Adipocyte (in vitro differentiated cells): ENCODE measurements at places on chromosomes 4 and X.

- DNase-seq, result no peak
These were observed 350.9 kb upstream of the F9 start for GRCh38 chrX:139179592-139179991.

DNA sequence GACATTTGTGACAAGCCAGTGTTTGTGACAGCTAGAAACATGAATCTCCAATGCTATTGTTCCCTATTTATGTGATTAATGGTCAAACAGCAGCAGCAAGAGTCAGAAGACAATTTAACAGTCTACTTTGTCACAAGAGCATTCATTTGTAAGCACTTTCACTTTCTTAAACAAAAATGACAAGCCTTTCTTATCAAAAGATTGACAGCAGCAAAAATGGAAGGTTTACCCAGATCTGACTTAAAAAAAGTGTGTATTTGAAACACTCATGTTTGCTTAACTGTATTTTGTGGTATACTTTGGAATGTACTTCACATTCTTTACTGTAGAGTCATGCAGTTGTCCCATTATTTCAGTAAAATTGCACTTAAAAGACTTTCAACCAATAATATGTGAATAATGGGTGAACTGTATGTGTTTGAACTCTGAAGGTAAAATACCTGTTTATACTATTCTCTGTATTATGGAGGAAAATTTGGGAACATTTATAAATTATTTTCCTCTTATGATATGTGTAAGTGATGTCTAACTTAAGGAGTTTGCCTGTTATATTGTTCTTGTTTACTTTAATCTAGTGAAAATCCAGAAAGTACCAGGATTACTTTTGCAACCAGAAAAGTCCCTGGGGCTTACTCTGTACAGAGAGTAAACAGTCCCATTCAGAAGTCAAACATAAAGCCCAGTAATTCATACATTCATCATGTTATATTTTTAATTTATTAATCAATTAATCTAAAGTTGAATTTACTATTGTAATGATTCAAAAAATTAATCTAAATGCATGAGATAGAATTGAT is 314.9 kb upstream of the TRAM1L1 start:
- DNase-seq, result peak; percentile 68

DNA sequence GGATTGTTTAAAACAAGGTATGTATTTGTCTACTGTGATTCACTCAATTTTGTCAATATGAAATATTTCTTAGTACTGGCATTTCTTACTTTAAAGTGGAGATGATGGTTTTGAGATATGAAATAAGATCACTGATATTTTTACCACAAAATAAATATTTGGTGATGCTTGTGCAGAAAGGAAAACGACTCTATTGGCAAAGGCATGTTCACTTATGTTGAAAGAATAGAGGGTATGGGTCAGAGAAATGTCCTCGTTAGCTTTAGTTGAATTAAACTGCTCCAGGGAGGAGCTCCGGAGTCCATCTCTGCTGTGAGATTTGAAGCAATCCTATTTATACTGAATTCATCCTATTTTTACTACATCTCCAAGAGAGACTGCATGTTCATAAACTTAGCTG is 84.2 kb downstream of the SH3BGRL start:
- DNase-seq, result no peak

DNA sequence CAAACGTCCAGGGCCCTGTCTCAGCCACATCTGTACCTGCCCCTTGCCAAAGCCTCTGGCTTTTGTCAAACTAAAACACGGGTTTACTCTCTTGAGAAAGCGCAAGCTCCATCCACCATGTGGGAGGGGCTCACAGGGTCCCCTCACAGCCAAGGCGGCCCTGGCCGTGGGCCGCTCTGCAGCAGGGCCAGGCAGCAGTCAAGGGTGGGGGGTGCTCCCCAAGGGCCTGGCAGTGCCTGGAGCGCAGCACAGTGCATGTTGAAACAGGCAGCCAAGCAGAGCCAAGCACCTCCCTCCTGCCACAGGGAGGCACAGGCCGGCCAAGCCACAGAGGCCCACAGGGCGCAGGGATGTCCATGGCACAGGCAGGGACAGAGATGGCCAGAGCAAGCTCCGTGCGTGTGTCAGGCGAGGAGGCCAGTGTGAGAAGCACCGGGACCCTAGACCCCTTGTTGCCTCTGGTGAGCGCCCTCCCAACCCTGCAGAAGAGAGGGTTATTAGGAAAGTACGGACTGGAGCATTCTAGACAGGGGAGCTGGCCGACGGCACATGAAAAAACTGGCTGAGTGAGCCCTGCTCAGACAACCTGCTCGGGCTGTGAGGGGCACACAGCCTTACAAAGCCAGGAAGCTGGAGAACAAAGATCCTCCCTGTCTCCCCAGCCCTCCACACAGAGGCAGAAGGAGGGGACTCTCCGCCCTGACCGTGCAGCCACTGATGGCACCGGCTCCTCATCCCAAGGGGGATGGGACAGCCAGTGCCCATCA is 39.0 kb downstream of the FAM53A start:
- DNase-seq, result peak; percentile 42

GRCh38 chr4:41792166-41792565 is 43.6 kb upstream of the PHOX2B start:
- no peak for DNase-seq

DNA sequence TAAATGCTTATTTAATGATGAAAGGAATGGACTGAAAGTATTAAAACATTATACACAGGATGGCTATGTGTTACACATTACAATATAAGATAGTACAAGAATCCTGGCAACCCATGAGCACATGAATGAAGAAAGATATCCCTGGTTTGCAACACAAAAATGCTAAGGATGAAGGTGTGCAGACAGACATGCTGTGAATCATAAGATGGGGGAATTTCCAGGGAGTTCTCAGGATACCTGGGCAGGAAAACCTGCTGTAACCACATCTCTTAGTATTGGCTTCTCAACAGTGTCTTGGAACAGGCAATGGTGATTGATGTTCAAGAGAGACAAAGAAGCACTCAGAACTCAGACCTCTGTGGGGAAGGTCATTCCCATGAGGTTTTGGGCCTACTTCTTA is 23.9 kb upstream of the ANOS1 start:
- DNase-seq, result no peak

- peak; percentile 68 for DNase-seq
These were observed 121.9 kb downstream of the PALLD start for GRCh38 chr4:168618577-168619265.
